ENCODE measurements at places on chromosomes 16 and 17.

DNA sequence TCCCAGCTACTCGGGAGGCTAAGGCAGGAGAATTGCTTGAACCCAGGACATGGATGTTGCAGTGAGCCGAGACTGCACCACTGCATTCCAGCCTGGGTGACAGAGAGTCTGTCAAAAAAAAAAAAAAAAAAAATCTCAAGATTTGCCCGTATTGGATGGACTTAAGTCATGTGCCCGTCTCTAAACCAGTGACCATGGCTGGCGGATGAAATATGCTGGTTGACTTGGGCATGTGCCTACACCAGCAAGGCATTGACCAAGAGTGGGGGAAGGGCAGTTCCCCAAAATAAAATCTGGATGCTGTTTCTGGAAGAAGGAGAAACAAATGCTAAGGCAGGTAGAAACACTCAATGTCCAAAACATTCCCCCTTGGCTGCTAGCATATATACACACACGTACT is 21.5 kb upstream of the COL1A1 start:
- DNase-seq: no peak

DNA sequence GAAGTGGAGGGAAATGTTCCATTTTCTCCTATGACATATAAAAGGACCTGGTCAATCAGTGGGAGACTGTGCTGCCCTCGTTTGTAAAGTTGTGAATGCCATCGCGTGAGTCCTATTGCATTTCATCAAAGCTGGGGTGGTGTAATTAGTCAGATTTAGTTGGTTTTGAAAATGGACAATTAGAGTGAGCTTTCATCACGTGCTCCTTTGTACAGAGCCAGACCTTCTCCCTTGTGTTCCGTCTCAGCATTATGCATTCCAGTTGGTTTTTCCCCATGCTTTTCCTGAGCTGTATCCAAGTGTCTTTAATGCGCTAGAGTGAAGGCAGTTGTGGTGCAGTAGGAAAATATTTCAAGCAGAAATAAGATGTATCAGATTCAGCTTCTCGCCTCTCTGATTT is 10.4 kb downstream of the SEC14L1 start:
- no peak for DNase-seq

DNA sequence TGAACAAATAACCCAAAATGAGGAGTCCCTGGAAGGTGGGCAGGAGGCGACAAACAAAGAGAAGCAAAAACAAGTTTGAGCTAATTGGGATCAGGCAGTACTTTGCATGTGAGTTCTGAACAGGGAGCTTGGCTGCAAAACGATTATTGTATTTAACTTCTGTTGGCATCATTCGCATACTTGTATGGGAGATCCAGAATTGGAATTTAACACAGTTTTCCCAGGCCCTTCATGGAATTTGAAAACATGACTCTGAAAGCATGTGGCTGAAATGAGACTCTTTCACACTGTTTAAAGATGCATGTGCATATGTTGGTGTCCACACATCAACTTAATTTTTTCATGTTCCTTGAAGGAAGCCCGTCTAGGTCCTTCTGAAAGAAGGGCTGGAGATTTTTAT is 674.3 kb downstream of the WWOX start:
- DNase-seq: no peak

DNA sequence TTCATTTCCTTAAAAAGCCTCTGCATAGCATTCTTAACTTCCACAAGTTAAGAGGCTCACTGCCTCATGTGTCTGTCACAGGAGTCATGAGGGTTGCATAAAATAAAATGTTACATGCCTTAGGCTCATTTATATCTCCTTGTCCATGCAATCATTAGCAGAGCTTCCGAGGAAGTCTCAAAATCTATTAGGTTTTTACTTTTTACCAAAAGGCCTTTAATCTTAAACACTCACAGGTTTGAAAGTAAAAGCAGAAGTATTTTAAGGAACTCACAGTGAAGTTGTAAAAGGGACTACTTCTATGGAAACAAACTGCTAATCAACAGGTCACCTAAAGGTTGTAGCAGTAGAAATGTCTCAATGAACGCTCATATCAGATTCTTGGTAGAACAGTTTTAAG is 5.2 kb upstream of the ATP6V0A1 start:
- no peak for DNase-seq

GRCh38 chr16:49158029-49158642 is 123.5 kb downstream of the CBLN1 start:
- no peak for DNase-seq

DNA sequence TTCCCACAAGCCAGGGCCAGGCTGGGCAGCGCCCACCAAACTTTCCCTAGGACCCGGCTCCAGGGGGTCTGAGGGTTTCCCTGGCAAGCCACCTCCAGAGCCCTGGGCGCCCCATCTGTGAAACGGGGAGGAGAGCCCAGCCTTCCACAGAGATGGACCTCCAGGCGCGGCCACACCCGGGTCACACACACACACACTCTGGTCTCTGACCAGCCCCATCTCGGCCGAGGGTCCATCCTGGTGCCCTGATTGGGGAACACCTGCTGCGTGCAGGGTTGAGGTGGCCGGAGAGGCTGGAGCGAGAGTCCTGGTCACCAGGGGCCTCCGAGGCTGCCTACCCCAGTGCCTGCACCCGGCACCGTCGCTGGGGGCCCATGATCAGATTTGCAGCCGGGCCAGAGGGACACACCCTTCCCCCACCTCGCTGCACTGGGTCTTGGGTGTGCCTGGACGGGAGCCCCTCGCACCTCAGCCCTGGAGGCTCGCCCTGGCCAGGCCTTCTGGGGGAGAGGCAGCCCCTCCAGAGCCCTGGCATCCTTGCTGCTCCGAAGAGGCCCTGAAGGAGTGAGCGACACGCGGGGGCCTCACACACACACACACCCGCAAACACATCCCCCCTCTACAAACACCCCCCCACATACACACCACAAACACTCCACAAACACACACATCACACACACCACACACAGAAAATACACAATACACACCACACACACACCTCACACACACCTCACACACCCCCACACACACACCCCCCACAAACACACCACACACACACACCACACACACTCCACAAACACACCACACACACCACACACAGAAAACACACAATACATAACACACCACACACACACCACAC is 29.7 kb downstream of the SLC25A10 start:
- no peak for DNase-seq

Data from 8988T (cell line).